ENCODE measurements at places on chromosomes 1 and 21.
A peak's percentile ranks its signal among the peaks of the same experiment; 100 is the strongest.

DNA sequence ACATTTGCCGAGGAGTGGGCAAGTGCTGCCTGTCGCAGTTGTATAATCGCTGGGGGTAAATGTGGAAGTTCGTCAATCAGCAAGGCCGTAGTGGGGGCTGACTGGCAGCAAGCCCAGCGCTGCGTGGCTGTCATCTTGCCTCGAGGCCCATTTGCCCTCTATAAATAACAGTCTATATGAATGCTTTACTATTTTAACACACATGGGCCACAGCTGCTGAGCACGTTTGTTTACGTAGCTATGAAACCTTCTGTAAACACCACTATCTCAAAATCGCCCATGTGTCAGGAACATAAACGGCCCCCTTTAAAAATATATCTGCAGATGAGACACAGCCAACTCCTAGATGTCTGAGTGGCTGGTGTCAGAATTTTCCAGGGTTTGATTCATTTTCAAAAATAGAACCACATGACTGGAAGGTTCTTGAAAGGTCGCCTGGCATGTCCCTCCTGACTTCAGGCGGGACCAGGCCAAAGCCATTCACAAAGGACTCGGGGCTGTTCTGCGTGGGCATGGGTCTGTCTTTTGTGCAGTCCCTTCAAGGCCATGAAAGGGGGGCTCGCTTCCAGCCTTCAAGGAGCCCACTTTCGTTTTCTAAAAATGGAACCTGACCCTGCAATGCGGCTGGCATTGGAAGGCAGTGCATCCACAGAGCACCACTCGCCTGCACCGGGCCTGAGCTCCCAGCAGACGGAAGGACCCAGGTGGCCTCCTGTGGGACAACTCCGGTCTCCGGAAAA lies 205.5 kb downstream of the KCNJ6 start:
- no peaks in the 10 kb centered on the region for H3K36me3 ChIP-seq
- DNase-seq = no peak
- no peaks in the 10 kb centered on the region for H3K27me3 ChIP-seq
- no peak overlapping the region for H3K4me3 ChIP-seq
- no peak overlapping the region for H3K27ac ChIP-seq

GRCh38 chr1:212873518-212873917 lies 15.4 kb downstream of the FLVCR1 start:
- H3K27ac ChIP-seq = no peak overlapping the region
- no peak for DNase-seq
- H3K4me3 ChIP-seq = no peak overlapping the region
- H3K4me1 ChIP-seq = no peaks in the 10 kb centered on the region
- H3K36me3 ChIP-seq = peaks cover 7% of the 10 kb centered on the region

- DNase-seq = no peak
- H3K36me3 ChIP-seq = no peaks in the 10 kb centered on the region
Measured at GRCh38 chr1:202662081-202662480, 48.2 kb downstream of the SYT2 start.

DNA sequence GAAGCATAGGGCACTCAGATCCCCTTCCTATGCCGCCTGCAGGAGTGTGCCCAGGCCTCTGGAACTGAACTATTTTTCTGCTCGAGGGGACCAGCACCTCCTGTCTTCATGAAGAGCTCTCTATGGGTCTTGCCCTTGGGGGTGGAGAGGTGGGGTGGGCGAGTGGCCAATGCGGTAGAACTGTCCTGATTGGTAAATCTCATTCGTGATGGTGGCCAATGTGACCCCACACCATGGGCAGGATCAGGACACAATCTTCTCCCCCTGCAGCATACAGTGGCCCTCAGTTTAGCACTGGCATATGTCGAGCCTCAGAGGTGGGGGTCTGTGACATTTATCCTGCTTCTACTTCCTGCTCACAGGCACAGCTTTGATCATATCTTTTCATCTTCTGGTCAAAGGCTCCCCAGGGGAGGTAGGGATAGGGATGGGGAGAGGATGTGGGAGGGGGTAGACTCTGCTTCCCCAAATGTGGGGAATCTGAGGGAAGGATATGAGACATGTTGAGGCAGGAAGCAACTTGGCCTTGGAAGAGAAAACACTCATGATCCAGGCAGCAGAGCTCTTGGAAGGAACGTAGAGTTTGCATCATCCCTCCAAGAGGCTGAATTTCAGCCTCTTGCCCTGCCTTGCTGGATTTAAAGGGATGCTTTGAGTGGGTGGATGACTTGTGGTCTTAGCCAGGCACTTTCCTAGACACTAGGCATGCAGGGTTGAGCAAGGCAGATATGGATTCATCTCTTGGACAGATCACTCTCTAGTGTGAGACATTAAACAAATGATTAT lies 81.8 kb downstream of the LAMC2 start:
- peaks cover 26% of the 10 kb centered on the region for H3K4me1 ChIP-seq
- no peaks in the 10 kb centered on the region for H3K36me3 ChIP-seq
- no peak overlapping the region for H3K4me3 ChIP-seq
- no peaks in the 10 kb centered on the region for H3K27me3 ChIP-seq

DNA sequence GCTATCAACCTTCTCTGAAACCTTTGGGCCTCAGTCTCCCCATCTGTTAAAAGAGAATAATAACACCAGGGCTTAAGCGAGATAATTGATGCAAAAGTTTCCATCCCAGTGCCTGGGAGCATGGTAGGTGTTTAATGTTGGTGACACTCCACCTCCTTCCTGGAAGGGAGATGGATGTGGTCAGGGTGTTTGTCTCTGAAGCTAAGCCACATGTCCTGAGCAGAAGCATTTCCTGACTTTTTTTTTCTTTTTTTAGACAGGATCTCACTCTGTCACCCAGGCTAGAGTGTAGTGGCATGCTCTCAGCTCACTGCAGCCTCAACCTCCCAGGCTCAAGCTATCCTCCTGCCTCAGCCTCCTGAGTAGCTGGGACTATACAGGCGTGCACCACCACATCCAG lies 72.6 kb upstream of the HMGB4 start:
- H3K27ac ChIP-seq = no peak overlapping the region
- H3K4me1 ChIP-seq = no peaks in the 10 kb centered on the region
- H3K4me3 ChIP-seq = no peak overlapping the region

GRCh38 chr1:119359730-119360129 lies 8.9 kb upstream of the HAO2 start:
- H3K4me1 ChIP-seq = no peaks in the 10 kb centered on the region
- no peaks in the 10 kb centered on the region for H3K27me3 ChIP-seq
- no peak overlapping the region for H3K4me3 ChIP-seq
- no peaks in the 10 kb centered on the region for H3K36me3 ChIP-seq
- no peak for DNase-seq

GRCh38 chr1:61392409-61393242 lies 310.3 kb downstream of the NFIA start:
- H3K4me3 ChIP-seq = no peak overlapping the region
- H3K4me1 ChIP-seq = peaks cover 6% of the 10 kb centered on the region
- DNase-seq = no peak
- H3K27me3 ChIP-seq = no peaks in the 10 kb centered on the region
- H3K36me3 ChIP-seq = no peaks in the 10 kb centered on the region
- no peak overlapping the region for H3K27ac ChIP-seq

- peaks cover 12% of the 10 kb centered on the region for H3K4me1 ChIP-seq
- H3K36me3 ChIP-seq = no peaks in the 10 kb centered on the region
- H3K27ac ChIP-seq = no peak overlapping the region
- no peaks in the 10 kb centered on the region for H3K27me3 ChIP-seq
- no peak overlapping the region for H3K4me3 ChIP-seq
Measured at GRCh38 chr1:5995871-5996630, 3.8 kb upstream of the NPHP4 start.

DNA sequence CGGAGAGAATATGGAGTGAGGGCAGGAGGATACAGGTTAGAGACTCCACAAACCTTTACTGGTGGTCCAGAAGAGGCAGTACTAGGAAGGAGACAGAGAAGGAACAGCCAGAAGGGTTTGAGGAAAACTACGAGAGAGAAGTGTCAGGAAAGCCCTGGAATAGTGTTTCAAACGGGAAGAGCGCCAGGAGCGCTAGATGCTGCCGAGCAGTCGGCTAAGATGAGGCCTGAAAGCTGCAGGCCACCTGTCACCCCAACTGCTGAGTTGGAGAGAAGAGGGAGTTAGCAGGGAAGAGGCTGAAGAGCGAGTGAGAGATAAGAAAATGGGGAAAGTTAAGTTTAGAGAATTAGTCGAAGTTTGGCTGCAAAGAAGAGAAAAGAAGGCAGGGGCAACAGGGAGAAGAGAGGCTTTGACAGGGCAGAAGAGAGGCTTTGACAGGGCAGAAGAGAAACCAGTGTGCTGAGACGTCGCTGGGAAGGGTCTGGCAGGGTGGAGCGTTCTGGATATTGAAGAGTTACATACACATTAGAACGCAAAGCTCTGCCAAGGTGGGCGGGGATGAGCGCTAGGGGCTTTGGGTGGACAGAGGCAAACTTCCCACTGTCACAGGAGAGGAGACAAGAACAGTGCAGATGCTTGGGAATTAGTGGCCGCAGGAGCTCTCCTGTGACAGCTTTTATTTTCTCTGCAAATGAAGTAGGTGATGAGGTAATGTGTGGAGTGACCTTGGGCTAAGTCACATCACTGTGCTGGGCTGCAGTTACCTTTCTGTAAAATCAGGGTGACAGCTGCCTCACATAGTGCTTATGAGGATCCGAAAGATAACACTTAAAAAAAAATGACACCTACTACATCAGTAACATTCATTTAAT lies 31.2 kb downstream of the PCSK9 start:
- no peak overlapping the region for H3K4me3 ChIP-seq
- DNase-seq = no peak
- no peaks in the 10 kb centered on the region for H3K27me3 ChIP-seq
- H3K4me1 ChIP-seq = peaks cover 5% of the 10 kb centered on the region
- peaks cover 53% of the 10 kb centered on the region for H3K36me3 ChIP-seq

- H3K4me3 ChIP-seq = no peak overlapping the region
- H3K4me1 ChIP-seq = peaks cover 22% of the 10 kb centered on the region
- no peaks in the 10 kb centered on the region for H3K27me3 ChIP-seq
- no peaks in the 10 kb centered on the region for H3K36me3 ChIP-seq
Measured at GRCh38 chr1:203187304-203187685, 791 bp upstream of the CHI3L1 start.

- H3K27ac ChIP-seq = no peak overlapping the region
- no peaks in the 10 kb centered on the region for H3K27me3 ChIP-seq
- H3K4me3 ChIP-seq = no peak overlapping the region
- H3K4me1 ChIP-seq = no peaks in the 10 kb centered on the region
- no peak for DNase-seq
Measured at GRCh38 chr1:165187031-165188009, 169.2 kb downstream of the LMX1A start.

DNA sequence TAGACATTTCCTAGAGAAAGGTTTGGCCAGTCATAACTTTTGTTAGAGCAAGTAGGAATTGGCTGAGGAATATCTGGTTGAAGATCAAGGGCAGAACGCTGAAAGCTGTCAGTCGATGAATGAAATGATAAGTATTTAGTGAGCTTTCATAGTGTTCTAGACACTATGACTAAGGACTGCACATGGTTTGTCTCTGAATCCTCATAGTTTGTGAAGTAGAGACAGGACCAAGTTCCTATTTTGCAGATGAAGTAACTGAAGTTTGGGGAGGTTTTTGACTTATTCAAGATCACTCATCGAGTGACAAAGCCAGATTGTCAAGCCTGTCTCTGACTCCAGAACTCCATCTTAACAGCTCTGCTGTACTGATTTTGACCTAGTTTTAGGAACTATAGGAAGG lies 4.7 kb downstream of the ELOA start:
- H3K27me3 ChIP-seq = no peaks in the 10 kb centered on the region
- H3K27ac ChIP-seq = no peak overlapping the region
- DNase-seq = no peak
- H3K4me3 ChIP-seq = no peak overlapping the region
- peaks cover 30% of the 10 kb centered on the region for H3K36me3 ChIP-seq

DNA sequence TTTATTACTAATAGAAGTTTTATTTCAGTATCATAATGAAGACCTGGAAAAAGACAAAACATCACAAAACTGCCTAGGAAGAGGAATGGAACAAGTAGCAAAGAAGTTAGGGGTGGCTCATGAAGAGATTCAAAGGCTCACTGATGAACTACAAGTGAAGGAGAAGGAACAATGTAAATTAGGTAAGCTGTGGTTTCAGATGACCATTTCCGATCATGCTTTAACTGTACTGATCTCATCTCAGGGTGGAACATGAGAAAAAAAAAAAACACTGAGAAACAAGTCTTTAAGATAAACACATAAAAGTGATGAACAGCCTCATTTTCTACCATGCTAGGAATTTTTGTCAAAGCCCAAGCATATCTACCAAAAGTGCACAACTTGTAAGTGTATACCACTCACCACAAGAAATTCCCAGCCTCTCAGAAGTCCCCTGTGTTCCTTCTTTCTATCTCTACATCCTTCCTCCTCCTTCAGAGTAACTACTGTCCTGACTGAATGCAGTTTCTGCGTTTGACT lies 19.6 kb downstream of the CCDC30 start:
- no peak overlapping the region for H3K4me3 ChIP-seq
- H3K27ac ChIP-seq = no peak overlapping the region
- DNase-seq = no peak
- peaks cover 12% of the 10 kb centered on the region for H3K36me3 ChIP-seq
- H3K4me1 ChIP-seq = no peaks in the 10 kb centered on the region

GRCh38 chr1:195715652-195716051 lies 892.6 kb downstream of the KCNT2 start:
- no peaks in the 10 kb centered on the region for H3K4me1 ChIP-seq
- H3K27ac ChIP-seq = no peak overlapping the region
- no peaks in the 10 kb centered on the region for H3K27me3 ChIP-seq
- no peak overlapping the region for H3K4me3 ChIP-seq

- no peak overlapping the region for H3K4me3 ChIP-seq
- peak overlapping the region; percentile 52 for H3K27ac ChIP-seq
- H3K27me3 ChIP-seq = no peaks in the 10 kb centered on the region
- peak; percentile 83 for DNase-seq
- H3K36me3 ChIP-seq = no peaks in the 10 kb centered on the region
Measured at GRCh38 chr1:5504364-5504740, 487.9 kb downstream of the NPHP4 start.

DNA sequence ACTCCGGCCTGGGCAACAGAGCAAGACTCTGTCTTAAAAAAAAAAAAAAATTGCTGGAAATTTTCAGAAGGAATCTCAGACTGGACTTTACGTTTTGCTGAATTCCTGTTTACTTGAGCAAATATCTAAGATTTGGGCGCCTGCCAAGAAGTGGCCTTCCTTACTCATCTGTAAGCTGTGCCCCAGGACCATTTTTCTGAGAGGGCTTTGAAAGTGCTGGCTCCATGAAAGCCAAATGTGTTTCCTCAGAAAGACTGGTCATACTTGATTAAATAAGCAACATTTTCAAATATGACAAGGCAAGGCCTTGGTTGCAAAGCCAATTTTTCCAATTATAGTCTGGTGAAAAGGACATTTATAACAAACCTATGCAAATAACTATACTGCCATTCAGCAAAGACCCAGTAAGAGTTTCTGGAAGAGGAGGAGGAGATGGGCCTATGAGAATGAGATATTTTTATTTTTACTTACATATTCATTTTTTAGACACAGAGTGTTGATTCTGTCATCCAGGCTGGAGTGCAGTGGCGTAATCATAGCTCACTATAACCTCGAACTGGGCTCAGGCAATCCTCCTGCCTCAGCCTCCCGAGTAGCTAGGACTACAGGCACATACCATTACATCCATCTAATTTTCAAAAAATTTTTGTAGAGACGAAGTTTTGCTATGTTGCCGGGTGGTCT lies 56.3 kb upstream of the HTR1D start:
- peak; percentile 43 for DNase-seq
- H3K27me3 ChIP-seq = no peaks in the 10 kb centered on the region
- no peaks in the 10 kb centered on the region for H3K36me3 ChIP-seq
- no peak overlapping the region for H3K4me3 ChIP-seq
- no peak overlapping the region for H3K27ac ChIP-seq

- no peak overlapping the region for H3K4me3 ChIP-seq
- H3K27ac ChIP-seq = no peak overlapping the region
- H3K27me3 ChIP-seq = no peaks in the 10 kb centered on the region
- peaks cover 4% of the 10 kb centered on the region for H3K36me3 ChIP-seq
Measured at GRCh38 chr1:100979631-100980030, 46.0 kb downstream of the DPH5 start.

Measured in thyroid gland (tissue), 4 donors.